Transverse colon (tissue), 4 donors: ENCODE measurements at places on chromosomes 6 and 20. TPM values are rescaled to one million over a fixed set of nuclear protein-coding genes. Genes with fewer than 3 reads are reported as not detected.

The CALHM4 gene
- not detected for total RNA-seq

The SLC12A5 gene
- total RNA-seq, result not detected

The CRISP3 gene
- total RNA-seq, result not detected

The TMEM14C gene
- total RNA-seq, result 98.0 TPM

The PRL gene
- total RNA-seq, result not detected

GRCh38 chr20:19996917-19997316, 20.2 kb upstream of the NAA20 start:
- H3K4me3 ChIP-seq, result no peak overlapping the region
- H3K27ac ChIP-seq, result peak overlapping the region; percentile 5
- peaks cover 1% of the 10 kb centered on the region for H3K36me3 ChIP-seq
- no peak for DNase-seq
- H3K27me3 ChIP-seq, result no peaks in the 10 kb centered on the region
- peaks cover 21% of the 10 kb centered on the region for H3K4me1 ChIP-seq

DNA sequence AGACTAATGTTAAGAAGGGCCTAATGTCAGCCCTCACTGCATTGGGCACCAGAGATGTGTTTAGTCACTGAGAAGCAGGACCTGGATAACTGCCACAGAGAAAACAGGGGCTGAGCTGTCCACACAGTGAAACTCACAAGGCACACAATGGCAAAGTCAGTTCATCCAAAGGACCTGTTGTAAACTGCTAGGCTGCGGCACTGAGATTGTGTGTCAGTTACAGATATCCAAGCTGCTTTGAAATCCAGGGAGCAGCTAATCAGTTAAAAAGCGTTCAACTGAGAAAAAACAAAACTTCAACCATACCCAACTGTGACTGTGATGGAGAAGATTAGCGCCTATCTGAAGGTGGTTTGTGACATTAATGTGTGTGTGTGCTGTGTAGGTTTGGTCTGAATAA, 27.8 kb upstream of the TMEM14A start:
- H3K27me3 ChIP-seq, result peaks cover 5% of the 10 kb centered on the region
- H3K27ac ChIP-seq, result no peak overlapping the region
- DNase-seq, result no peak
- no peak overlapping the region for H3K4me3 ChIP-seq
- no peaks in the 10 kb centered on the region for H3K4me1 ChIP-seq

- H3K27me3 ChIP-seq, result no peaks in the 10 kb centered on the region
- no peak for DNase-seq
- no peak overlapping the region for H3K4me3 ChIP-seq
- no peak overlapping the region for H3K27ac ChIP-seq
These were observed 28.0 kb upstream of the CEP85L start for GRCh38 chr6:118679327-118679901.

DNA sequence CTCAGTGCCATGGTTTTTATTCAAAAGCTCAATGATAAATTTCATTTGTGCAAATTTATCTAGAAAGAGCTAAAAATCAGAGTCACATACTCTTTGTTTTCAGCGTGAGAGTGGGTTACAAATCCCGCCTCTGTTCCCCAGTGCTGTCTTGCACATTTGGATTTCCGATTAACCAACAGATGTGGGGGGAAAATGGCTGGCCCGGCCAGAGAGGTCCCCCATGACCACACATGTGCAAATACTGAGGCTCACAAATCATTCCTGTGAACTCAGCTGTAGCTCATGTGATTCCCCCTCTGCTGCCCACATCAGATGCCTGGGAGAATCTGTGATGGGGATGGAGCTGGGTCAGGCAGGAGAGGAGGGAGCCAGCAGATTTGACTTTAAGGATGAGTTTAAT, 168.7 kb downstream of the PAX1 start:
- no peak for DNase-seq
- H3K4me3 ChIP-seq, result no peak overlapping the region
- no peaks in the 10 kb centered on the region for H3K27me3 ChIP-seq
- H3K36me3 ChIP-seq, result no peaks in the 10 kb centered on the region
- no peaks in the 10 kb centered on the region for H3K4me1 ChIP-seq

DNA sequence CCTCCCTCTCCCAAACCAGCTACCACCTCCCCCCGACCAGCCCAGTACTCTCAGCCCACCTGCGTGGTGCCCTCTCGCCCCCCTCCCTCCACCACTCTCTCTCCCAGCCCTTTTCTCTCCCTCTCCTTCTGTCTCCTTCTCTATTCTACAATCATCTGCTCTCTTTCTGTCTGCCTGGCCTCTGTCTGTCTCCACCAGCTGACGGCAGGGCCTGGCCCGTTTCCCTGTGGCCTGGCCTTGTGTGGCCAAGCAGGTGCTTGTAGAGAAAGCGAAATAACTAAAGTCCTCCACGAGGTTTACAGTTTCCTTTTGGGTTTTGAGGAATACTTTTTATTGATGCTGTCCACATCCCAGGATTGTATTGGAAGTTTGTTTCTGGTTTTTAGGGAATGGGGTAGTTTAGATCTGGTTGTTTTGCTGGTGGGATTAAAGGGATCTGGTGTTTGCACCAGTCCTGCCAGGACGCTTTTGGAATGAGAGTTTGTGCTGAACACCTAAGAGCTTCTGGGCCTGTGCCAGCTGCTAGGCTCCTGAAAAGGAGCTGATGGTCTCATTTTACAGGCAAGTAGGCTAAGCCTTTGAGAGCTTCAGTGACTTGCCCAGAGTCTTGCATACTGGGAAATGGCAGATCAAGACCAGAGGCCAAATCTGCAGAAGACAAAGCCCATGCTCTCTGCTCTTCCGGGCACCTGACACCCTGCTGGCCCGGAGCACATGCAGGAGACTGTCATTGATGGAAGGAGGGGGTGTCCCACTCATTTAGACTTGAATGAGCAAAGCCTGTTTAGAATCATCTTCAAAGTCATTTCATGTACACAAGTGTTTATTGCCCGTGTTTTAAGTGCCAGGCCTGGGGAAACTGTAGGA, 161.7 kb downstream of the SYCP2 start:
- H3K4me1 ChIP-seq, result no peaks in the 10 kb centered on the region
- no peak overlapping the region for H3K27ac ChIP-seq
- no peaks in the 10 kb centered on the region for H3K36me3 ChIP-seq
- no peak overlapping the region for H3K4me3 ChIP-seq
- no peaks in the 10 kb centered on the region for H3K27me3 ChIP-seq

- peaks cover 6% of the 10 kb centered on the region for H3K4me1 ChIP-seq
- no peak for DNase-seq
- H3K4me3 ChIP-seq, result no peak overlapping the region
- H3K36me3 ChIP-seq, result no peaks in the 10 kb centered on the region
- no peaks in the 10 kb centered on the region for H3K27me3 ChIP-seq
These were observed 103.8 kb upstream of the PLCB4 start for GRCh38 chr20:8964959-8965562.

GRCh38 chr6:116561377-116562018, 7.9 kb downstream of the CALHM4 start:
- peak; percentile 75 for DNase-seq
- peaks cover 18% of the 10 kb centered on the region for H3K27me3 ChIP-seq
- no peaks in the 10 kb centered on the region for H3K36me3 ChIP-seq

GRCh38 chr6:168903613-168904345, 349.9 kb downstream of the THBS2 start:
- H3K27ac ChIP-seq, result no peak overlapping the region
- no peaks in the 10 kb centered on the region for H3K36me3 ChIP-seq
- H3K4me3 ChIP-seq, result no peak overlapping the region
- H3K27me3 ChIP-seq, result no peaks in the 10 kb centered on the region
- no peak for DNase-seq

GRCh38 chr20:4322499-4322898, 307.1 kb upstream of the RNF24 start:
- H3K27ac ChIP-seq, result no peak overlapping the region
- H3K27me3 ChIP-seq, result no peaks in the 10 kb centered on the region
- no peaks in the 10 kb centered on the region for H3K4me1 ChIP-seq
- no peak for DNase-seq
- no peak overlapping the region for H3K4me3 ChIP-seq

GRCh38 chr6:16635810-16636602, 125.3 kb downstream of the ATXN1 start:
- no peaks in the 10 kb centered on the region for H3K4me1 ChIP-seq
- H3K27me3 ChIP-seq, result no peaks in the 10 kb centered on the region
- DNase-seq, result peak; percentile 15
- H3K27ac ChIP-seq, result no peak overlapping the region

DNA sequence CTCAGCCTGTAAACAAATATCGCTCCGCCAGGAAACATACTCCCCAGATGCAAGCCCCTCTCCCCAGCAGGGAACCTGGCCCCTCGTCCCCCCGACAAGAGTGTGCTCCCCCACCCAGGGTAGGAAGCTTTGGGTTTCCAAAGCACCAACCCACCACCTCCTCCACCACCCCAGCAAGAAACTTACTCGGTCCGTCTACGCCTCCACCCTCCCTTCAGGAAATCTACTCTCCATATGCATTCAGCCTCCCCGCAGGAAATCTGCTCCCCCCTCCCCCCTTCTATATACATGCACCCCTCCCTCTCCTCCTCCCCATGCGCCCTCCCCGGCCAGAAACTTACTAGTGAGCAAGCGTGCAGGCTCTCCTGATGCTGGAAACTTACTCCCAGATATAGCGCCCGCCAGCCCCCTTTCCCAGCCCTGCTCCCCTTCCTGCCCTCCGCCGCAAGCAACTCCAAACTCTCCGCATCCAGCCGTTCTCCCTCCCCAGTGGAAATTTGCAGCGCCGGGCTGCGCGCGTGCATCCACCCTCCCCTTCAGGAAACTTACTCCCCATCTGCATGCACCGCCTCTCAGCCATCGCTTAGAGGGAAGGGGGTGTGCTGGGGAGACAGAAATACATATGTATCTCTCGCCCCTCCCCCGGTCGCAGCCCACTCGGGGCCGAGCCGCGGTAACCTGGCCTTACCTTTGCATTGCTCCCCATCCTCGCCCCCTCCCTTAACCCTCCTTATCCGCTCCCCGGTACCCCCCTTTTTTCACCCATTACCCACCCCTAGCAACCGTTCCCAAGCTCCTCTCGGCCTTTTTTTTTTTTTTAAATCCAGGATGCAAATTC, at the start of gene TRERF1:
Gene TRERF1, minus strand, starts transcription at position 594 of the 838 bp plus-strand sequence. CDS start 182,336 bp downstream, outside the sequence.
- H3K27ac ChIP-seq, result peak within 1 kb of the TSS; percentile 89
- peak within 1 kb of the TSS; percentile 67 for H3K4me3 ChIP-seq
- peaks cover 49% of the 10 kb centered on the region for H3K4me1 ChIP-seq
- H3K27me3 ChIP-seq, result no peaks in the 10 kb centered on the region
- no peaks in the 10 kb centered on the region for H3K36me3 ChIP-seq
- peak; percentile 64 for DNase-seq

DNA sequence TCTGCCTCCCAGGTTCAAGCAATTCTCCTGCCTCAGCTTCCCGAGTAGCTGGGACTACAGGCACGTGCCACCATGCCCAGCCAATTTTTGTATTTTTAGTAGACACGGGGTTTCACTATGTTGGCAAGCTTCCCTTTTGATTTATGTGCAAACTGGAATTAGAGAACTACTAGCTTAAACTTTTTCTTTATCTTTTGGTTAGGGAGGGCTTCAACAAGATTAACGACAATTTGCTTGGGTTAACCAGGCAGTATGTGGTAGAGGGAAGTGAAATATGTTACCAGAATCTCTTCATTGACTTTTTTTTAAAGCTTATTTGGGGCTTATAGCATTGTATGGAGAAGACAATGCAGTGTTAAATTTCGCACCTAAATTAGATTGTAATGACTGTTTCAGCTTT, 9.0 kb downstream of the MYO6 start:
- H3K36me3 ChIP-seq, result no peaks in the 10 kb centered on the region
- H3K4me1 ChIP-seq, result no peaks in the 10 kb centered on the region
- no peak overlapping the region for H3K27ac ChIP-seq
- no peak for DNase-seq
- H3K27me3 ChIP-seq, result no peaks in the 10 kb centered on the region
- H3K4me3 ChIP-seq, result no peak overlapping the region

- no peaks in the 10 kb centered on the region for H3K4me1 ChIP-seq
- no peak overlapping the region for H3K27ac ChIP-seq
- peaks cover 39% of the 10 kb centered on the region for H3K27me3 ChIP-seq
- no peak for DNase-seq
- H3K36me3 ChIP-seq, result no peaks in the 10 kb centered on the region
These were observed 200.3 kb upstream of the KCNG1 start for GRCh38 chr20:51223183-51223720.

DNA sequence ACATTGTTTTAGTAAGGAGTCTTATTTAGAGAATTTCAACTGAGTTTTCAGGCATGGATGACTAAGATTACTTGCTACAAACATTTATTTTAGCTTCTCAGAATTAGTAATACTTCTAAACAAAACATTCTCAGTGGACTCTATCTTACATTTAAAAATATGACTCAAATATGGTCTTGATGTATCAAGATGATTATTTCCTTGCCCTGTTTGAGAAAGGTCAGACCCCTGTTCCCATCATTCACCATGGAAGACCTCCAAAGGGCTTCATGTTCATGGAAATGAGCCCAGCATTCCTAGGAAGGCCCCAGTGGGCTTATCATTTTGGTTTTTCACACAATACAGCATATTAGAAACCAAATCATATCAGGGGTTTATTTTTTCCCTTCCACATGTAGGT, 24.6 kb upstream of the TRPC4AP start:
- no peaks in the 10 kb centered on the region for H3K4me1 ChIP-seq
- H3K36me3 ChIP-seq, result peaks cover 55% of the 10 kb centered on the region
- no peak overlapping the region for H3K27ac ChIP-seq
- no peak for DNase-seq
- no peak overlapping the region for H3K4me3 ChIP-seq
- no peaks in the 10 kb centered on the region for H3K27me3 ChIP-seq

GRCh38 chr20:23452776-23453175, at the start of gene CST11:
TSS of gene CST11 (minus strand) at chr20:23452876. CDS start at chr20:23452811, 65 bp downstream.
- H3K36me3 ChIP-seq, result no peaks in the 10 kb centered on the region
- H3K27me3 ChIP-seq, result no peaks in the 10 kb centered on the region
- H3K27ac ChIP-seq, result no peak within 1 kb of the TSS

DNA sequence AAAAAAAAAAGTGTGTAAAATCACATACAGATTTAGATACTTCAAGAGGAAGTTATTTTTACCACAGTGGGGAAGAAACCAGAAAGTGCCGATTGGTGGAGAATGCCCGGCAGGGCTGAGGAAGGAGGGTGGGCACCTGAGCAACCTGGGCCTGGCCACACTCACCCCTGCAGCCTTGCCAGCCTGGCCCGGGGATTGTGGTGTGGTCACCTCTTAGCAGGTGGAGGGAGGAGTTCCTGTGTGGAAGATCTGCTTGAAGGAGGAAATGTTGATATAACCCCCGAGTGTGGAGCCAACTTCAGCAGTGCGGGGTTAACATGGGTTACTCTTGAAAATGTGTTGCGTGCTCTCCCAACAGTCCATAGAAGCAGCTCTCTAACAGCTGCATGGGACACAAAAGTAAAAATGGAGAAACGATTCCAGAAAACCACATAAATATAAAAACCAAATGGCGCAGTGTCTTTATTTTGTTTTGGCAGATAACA, 14.7 kb downstream of the UST start:
- H3K27ac ChIP-seq, result peak overlapping the region; percentile 85

- no peak overlapping the region for H3K27ac ChIP-seq
- no peaks in the 10 kb centered on the region for H3K4me1 ChIP-seq
These were observed 95.8 kb upstream of the UST start for GRCh38 chr6:148650941-148651505.

- no peak for DNase-seq
- H3K27ac ChIP-seq, result no peak overlapping the region
- no peak overlapping the region for H3K4me3 ChIP-seq
These were observed 478.4 kb upstream of the SOX4 start for GRCh38 chr6:21115111-21115510.
